ENCODE measurements at places on chromosomes 5 and 9. TPM values are rescaled to one million over a fixed set of nuclear protein-coding genes. Genes with fewer than 3 reads are reported as not detected.
A peak's percentile ranks its signal among the peaks of the same experiment; 100 is the strongest.

DNA sequence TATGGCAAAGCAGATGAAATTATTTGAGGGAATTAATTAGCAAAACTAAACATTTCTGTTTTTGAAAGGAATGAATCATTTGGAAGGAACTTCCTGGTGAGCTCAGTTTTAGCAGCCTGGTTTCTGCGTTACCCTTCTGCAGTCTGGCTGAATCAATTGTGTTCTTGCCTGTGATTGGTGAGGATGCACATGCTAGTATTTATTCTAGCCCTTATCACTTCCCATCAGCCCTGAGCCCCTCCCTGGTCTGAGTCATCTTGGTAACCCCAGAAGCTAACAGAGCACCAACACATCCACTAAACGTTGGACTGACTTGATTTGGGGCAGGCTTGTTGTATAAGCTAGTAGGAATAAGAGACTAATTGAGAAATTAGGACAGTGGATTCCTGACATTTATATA, 6.6 kb downstream of the TJP2 start:
- peak; percentile 99 for DNase-seq

DNA sequence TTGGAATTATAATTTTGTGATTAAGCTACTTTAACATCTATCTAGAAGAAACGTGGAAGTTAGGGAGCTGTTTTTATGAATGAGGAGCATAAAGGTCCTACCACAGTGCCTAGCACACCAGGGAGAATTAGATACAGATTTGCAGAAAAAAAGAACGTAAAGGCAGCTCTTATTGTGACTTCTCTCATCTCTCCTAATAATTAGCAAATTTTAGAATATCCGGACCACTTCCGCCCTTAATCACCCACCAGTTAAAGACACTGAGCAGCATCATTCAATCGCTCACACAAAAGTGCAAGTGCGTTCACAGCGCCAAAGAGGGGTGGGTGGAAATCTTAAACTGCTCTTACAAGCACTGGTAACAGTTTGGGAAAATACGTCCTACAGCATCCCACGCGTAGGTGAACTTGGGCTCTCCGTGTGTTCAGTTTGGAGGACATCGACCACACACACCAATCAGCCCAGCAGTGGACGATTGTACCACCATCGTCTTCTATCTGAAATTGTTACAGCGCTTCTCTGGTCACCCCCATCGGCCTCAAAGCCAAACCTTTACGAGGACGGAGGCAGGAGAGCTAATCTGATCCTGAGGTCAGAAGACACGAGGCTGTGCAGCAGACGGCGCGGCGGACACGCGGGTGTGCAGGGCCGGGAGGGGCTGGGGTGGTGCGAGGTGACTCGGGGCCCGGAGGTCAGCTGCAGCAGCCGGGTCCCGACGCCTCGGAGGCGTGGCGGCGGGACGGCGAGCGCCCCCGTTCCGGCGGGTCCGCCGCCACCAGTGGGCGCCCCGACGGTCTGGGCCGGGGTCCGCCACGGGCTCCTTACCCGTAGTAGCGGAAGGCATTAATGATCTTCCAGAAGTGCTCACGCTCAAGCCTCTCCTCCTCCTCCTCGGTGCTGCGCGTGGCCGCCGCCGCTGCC, 646 bp downstream of the CARNMT1 start:
- peak; percentile 39 for DNase-seq

GRCh38 chr9:102209176-102209575, 470.7 kb upstream of the GRIN3A start:
- DNase-seq: no peak

TXNDC8 gene
- not detected for total RNA-seq
